ENCODE measurements at places on chromosomes 12 and 14.

GRCh38 chr14:99436247-99437180 is 44.1 kb downstream of the SETD3 start:
- no peak for DNase-seq

DNA sequence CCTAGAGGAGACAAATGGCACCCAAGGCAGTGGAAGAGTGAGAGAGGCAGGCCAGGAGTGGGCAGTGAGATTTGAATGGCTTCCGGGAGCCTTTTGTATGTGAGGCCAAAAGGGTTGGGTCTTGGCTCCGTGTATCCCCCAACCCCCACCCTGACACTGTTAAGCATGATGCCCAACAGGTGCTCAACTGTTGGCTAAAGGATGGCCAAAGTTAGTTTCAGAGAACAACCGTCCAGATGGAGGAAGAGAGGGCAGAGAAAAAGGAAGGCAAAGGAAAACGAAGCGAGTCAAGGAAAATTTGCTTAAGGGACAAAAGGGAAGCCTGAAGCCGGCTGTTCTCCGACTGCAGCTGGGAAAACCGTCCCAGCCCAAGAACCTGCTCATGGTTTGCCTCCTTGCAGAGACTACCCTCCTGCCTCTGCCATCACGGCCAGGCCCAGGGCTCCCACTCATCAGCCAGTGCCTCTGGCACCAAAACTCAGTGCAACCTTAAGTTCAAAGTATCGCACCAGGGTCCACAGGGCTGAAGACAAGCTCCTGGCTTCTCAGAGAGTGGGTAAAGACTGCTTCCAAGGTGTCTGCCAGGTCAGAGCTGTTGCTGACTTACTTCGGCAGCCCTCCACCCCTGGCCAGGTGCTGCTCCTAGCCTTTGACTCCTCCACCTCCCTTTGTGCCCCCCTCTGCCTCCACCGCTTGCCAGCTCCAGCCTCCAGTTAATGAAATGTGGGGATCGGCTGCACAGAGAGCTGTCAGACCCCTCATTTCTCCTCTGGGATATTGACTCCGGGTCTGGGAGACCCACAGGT is 4.2 kb upstream of the C1QL4 start:
- DNase-seq: no peak

GRCh38 chr12:27623645-27624044 is 72.6 kb upstream of the REP15 start:
- DNase-seq: no peak

- DNase-seq: no peak
These were observed 59.1 kb downstream of the KCNA5 start for GRCh38 chr12:5102806-5103205.

DNA sequence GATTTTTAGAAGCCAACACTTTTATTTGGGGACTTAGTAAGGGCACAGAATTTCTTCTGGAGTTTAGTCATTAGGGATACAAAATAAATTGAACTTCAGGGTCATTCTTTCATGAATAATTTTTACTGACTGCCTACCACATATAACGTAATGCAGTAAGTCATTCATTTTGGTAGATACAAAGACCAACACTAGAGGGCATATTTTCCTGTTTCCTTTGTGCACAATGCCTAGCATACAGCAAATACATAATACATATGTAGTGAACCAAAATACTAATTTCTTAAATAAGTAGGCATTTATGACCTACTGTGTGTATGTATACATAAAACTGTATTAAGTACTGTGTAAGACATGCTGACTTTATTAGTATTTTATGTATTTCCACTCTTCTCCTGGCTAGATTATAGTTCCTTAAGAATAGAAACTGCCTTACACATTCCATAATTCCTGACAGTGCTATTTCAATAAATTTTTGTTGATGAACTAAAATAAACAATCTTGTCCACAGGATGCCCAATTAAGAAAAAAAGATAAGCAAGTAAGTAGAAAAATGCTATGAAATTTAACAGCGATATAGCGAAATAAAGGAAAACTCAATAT is 47.9 kb downstream of the PPP1R12A start:
- DNase-seq: peak; percentile 45

- no peak for DNase-seq
These were observed 164.6 kb downstream of the SLC15A5 start for GRCh38 chr12:16112612-16113560.
